Left forelimb (tissue), 1 donor: ENCODE measurements at places on chromosomes 16 and 17.

DNA sequence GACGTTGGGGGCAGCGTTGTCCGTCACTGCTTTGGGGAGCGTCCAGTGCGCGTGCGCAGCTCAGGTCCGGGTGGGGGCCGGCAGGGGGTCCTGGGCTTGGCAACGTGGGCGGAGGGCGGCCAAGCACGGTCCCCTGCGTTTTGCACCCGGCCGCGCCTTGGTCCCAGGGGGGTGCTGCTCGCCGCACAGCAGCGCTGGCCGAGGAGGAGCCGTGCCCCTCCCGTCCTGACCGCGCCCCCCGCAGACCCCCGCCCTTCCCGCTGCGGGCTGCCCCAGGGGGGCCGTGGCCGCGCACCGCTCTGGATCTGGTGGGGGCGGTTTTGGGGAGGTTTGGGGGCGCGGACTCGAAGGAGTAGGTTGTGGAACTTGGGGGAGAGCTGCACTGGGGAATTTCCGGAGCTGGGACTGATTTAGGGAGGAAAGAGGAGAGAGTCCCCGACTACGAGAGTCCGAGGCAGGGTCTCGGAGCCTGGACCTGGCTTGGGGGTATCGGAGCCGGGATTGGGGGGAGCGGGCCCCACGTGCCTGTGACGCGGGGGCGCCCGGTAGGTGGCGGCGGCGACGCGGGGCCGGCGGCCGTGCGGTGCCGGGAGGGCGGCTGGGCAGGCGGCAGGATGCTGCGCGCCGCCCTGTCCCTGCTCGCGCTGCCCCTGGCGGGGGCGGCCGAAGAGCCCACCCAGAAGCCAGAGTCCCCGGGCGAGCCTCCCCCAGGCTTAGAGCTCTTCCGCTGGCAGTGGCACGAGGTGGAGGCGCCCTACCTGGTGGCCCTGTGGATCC is at the start of gene SLC9A5:
TSS of gene SLC9A5 (plus strand) at position 579 of the 777 bp plus-strand sequence. CDS start at position 615, 36 bp downstream.
- peak; percentile 63 for DNase-seq

GRCh38 chr17:48993951-48994350 is 3.2 kb upstream of the IGF2BP1 start:
- DNase-seq: no peak

GRCh38 chr16:11107780-11108465 is 148.1 kb downstream of the SOCS1 start:
- DNase-seq: no peak

GRCh38 chr16:2689968-2690801 is 7.9 kb downstream of the KCTD5 start:
- DNase-seq: no peak

DNA sequence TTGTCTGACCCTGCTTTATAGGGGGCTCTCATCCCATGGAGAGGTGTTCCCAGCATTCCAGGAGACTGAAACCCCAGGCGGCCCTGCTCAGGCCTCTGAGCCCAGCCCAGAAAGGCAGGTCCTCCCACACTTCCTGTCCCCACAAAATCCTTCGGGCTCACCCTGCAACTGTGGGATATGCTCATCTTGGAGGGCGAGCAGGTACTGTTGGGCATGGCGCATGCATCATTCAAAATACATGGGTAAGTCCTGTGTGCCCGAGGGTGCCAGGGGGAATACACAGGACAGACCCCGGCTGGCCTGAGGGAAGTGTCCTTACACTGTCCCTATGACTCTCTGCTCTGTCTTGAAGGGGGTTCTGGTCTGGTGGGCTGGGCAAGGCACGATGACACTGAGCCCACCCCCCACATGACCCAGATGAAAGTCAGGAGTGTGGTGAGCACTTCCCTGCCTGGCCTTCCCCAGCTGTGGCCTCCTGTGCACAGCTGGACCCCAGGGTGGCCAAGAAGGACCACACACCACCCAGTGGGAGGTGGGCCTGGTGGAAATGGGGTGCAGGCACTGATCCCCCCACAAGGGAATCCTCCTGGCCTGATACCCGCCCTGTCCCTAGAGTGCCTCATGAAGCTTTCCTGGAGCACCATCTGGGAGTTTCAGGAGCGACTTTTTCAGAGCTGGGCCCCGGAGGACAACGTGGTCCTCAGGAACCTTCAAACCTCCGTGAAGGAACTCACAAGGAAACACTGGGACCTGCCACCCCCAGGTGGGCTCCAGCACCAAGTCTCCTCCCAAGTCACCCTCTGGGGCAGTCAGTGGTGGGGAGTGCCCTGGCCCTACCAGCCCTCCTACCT is 46.7 kb downstream of the USP22 start:
- no peak for DNase-seq

DNA sequence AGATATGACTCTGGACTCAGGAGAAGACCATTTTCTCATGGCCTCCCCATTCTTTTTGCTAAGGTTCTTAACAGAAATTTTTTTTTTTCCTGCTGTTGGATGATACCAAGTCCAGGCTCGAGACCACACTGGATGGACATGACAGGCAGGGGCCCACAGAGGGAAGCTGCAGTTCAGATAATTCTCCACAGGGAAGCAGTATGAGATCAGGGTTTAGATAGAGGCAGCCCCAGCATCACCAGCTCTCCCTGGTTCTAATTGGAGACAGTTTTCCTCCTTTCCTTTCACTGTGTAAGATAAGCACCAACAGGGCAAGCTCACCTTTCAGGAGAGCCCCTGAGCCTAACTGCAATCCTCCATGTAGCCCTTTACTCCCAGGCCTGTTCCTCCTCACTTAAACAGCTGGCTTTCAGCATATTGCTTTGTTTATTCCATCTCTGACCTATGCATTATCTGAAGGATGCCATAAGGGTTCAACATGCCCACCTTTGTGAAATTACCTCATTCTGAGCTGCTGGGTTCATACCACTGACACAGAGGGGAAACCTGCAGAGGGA is 108.1 kb downstream of the SNX11 start:
- DNase-seq: no peak

DNA sequence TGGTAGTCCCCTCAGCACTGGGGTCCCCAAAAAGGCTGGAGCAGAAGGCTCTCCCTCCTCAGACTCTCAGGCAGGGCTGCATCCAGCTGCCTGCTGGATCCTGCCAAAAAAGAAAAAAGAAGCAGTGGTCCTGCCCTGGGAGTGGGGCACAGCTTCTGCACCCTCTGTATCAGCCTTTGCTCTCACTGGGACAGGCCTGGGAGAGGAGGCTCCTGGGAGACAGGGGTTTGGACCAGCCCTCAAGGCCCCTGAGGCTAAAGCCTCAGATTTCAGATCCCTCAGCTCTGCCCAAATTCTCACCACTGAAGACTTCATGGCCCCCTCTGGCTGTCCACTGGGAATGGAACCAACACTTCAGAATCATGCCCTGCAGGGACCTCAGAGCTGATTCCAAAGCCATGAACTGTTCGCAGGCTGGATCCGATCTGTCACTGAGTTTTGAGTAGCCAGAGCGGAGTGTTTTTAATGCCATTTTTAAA is 96.9 kb downstream of the C16orf78 start:
- peak; percentile 40 for DNase-seq

DNA sequence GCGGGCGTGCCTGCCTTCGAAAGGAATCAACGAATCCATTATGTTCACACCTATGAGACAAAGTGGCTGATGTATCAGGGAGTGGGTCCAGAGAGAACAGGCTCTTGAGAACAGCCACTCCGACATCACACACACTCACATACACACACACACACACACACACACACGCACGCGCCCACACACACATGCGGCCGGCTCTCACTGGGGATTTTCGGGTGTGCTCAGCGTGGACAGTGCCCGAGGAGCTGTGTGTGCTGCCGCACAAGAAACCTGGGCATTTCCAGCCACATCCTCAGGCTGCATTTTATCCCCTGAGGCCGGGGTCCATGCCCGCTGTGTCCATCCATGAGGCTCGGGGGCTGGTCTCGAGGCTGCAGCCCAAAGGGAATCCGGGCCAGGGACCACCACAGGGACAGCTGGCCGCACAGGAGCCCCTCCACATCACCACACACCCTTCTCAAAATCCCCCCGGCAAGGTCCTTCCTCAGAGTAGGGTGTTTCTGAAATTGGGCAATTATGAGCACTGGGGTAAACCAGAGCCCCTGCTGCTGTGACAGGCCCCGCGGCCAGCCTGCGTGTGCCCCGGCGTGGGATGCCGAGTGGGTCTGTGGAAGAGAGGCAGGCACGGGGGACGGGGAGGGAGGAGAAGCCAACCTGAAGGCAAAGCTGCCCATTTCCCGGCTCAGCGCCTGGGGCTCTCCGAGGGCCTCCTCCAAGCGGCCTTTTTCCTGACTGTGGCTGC is 24.8 kb downstream of the MRM3 start:
- DNase-seq: no peak

DNA sequence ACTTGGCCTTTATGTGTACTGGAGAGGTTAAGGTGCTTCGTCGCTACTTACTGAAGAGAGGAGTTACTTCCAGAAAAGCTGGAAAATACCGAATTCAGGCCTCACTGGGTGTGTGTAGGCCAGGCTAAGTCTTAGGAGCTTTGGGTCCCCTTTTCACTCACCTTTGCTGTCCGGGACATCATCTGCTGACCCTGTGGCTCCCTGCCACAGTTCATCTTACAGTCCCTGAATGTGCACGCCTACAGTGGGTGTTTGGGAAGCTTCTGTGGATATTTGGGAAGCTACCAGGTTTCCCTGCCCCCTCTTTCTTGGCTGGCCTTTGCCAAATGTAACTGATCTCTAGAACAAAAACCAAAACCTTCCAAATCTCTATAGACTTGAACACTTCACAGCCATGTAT is 51.4 kb downstream of the ELAC2 start:
- DNase-seq: no peak

DNA sequence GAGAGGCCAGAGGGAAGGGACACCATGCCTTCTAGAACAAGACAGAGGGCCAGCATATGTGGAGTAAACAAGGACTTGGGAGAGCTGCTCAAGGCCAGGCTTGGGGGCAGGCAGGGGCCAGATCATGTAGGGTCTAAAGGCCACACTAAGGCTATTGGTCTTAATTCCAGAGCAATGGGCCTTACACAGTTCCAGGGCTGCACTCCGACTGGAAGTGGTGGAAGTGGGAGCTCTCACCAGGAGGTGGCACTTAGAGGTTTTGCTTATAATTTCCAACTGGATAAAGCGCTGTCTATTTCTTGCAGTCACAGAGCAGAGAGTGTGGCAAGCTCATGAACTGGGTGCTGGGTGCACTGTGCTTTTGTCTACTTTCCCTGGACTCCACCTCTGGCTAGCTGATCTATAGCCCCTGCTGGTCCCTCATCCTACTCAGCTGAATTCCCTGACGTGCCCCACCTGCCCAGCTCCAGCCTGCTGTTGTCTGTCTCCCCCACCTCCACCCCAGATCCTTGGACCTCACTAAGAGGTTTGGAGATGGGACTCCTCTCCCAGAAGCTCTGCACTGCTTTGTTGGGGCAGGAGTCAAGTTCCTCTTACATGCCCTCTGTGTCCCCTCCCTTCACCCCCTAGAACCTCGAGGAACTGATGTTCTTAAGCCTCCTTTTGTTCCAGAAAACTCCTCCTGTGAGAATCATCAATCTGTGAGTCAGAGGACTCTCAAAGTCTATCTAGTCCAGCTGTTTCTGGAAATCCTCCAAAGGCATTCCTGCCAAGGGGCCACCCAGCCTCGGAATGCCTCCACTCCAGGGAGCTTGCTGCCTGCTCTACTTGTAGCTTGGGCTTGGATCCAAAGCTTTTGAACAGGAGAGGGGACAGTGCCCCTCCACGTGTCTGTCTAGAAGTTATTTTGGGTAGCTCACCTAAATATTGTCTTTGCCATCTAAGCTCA is 48.1 kb upstream of the KSR1 start:
- DNase-seq: no peak

- no peak for DNase-seq
These were observed 211.1 kb upstream of the CHMP6 start for GRCh38 chr17:80780381-80781198.

DNA sequence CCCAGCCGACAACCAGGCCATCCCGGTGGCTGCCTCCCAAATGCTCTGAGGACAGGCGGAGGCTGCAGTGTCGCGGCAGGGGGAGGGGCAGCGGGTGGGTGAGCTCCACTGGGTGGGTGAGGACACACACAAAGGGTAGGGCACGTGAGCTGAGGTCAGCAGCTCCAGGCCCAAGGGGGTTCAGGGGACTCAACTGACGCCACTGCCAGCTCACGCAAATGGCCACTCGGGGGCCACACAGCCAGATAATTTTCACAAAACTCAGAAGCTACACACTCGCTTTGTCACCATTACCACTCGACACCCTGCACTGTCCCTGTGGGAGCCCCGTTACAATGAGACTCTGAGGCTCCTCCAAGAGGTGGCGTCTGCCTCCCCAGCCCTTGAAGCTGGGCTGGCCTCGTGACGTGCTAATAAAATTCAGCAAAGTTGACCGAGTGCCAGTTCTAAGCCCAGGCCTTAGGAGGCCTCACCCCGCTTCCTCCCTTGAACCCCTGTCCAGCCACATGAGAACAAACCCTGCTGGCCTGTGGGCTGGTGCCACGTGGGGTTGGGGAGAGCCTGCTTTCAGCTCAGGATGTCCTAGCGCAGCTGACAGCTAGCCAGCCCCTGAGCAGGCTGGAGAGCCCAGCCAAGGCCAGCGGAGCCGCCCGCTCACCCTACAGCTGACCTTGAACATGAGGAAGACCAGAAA is 56.9 kb downstream of the RMI2 start:
- DNase-seq: no peak

GRCh38 chr17:49848739-49849138 is 870 bp upstream of the TAC4 start:
- no peak for DNase-seq

GRCh38 chr16:86215979-86216585 is 294.2 kb upstream of the FOXF1 start:
- DNase-seq: no peak

GRCh38 chr16:29664091-29664921 is 1.3 kb downstream of the SPN start:
- DNase-seq: no peak

DNA sequence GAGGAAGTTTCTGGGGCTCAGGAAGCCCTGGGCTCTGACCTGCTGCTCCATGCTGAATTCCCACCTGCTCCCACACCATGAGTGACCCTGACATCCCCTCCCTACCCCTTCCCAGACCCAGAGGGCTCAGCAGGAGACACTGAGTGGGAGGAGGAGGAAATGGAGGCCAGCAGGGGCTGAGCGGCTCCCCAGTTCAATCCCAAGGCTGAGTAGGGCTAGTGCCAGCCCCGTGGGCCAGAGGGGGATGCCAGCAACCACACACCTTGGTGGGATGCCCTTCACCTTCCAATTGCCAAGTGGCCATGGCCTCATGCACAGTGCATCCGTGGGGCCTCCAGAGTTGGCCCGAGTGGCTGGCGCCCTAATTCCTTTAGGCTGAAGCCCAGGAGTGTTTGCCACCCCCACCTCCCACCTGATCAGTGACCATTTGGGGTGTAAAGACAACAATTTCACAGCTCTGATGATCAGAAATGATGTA is 1.0 kb upstream of the ADGRG3 start:
- no peak for DNase-seq

GRCh38 chr17:61130330-61130729 is 269.3 kb upstream of the TBX2 start:
- DNase-seq: no peak
